ENCODE measurements at places on chromosomes 16 and 17. TPM values are rescaled to one million over a fixed set of nuclear protein-coding genes. Genes with fewer than 3 reads are reported as not detected.

The TBC1D3G gene
- total RNA-seq = not detected

The VASN gene
- total RNA-seq = 1.6 TPM

The CACNG3 gene
- total RNA-seq = 3.3 TPM

The SCNN1B gene
- total RNA-seq = not detected

The GPT2 gene
- total RNA-seq = 19.6 TPM

The SNRNP25 gene
- total RNA-seq = 14.3 TPM

The TEX19 gene
- total RNA-seq = not detected

The CCNF gene
- total RNA-seq = 12.6 TPM

The HES7 gene
- total RNA-seq = 1.2 TPM

The HASPIN gene
- 0.82 TPM for total RNA-seq

The MATCAP1 gene
- total RNA-seq = 52.2 TPM

The BCO1 gene
- total RNA-seq = under 0.01 TPM

GRCh38 chr17:69223809-69224208 lies 4.8 kb downstream of the ABCA10 start:
- no peak for DNase-seq

- no peak for DNase-seq
Measured at GRCh38 chr16:12496186-12496585, 307.5 kb downstream of the CPPED1 start.

GRCh38 chr16:495127-495748 lies 32.3 kb upstream of the CAPN15 start:
- DNase-seq = no peak

DNA sequence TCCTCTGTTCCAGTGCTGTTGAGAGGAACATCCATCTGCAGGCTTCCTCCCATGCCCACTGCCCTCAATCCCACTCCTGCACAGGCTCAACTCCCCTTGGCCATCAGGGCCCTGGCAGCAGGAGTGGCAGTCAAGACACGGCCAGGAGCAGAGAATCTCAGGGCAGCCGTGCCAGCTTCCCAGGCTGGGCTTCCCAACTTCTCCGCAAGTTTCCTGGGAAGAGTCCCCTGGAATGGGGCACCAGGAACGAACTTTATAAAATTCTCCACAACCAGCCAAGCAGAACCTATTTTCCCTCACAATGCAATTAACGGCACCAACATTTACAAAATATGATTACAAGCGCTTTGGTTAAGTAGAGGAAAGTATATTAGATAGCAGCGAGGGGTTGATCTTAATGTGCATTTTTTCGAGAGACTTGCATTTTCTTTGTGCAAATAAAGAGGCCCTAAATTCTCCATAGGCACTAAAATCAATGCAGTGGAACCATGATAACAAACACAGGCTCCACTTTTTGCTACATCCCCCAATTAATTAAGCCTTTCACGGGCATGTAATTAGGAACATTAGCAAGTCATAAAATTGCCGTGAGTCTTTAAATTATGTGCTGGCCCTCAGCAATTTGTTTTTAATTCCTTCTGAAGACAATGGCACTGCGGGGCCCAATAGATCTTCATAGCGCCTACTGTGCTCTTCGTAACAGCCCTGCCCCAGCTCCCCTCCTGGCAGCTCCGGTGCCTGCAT lies 99.9 kb upstream of the LHX1 start:
- DNase-seq = no peak

DNA sequence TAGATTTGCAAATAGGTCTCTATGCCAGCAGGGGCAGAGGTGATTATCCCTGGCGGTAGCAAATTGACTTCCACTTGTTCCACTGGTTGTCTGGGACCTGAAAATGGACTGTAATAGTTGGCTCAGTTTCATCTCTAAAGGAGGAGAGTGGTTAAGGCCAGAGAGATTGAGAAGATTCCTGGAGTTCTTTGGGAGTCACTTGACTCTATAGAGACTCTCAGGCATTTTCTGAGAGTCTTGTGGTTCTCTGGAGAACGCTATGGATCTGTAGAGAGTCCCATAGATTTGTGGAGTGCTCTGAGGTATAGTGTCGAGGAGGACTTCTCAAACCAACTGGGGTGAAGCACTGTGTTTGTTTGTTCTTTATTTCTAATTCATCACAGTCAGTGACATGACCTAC lies 8.9 kb upstream of the PMP22 start:
- no peak for DNase-seq

GRCh38 chr17:28261219-28261618 lies 57.8 kb upstream of the TMEM97 start:
- DNase-seq = no peak

GRCh38 chr17:49063652-49064051 lies 66.5 kb downstream of the IGF2BP1 start:
- DNase-seq = no peak

DNA sequence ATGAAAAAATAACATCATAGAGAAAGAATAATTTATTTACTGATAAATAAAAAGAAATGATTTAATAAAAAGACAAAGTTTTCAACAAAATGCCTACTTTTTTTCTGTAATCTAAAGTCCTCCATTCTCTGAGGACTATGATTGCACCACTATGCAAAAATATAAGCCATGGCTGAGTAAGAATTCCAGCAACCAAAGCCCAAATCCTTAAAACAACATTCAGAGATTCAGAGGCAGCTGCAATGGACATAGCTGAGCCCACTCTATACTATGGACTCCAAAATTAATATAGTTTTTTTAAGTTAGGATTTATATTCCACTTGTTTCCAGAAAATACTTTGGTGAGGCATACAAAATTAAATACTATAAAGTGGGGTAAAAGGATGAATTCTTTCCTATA lies 169.5 kb upstream of the C17orf78 start:
- DNase-seq = no peak

DNA sequence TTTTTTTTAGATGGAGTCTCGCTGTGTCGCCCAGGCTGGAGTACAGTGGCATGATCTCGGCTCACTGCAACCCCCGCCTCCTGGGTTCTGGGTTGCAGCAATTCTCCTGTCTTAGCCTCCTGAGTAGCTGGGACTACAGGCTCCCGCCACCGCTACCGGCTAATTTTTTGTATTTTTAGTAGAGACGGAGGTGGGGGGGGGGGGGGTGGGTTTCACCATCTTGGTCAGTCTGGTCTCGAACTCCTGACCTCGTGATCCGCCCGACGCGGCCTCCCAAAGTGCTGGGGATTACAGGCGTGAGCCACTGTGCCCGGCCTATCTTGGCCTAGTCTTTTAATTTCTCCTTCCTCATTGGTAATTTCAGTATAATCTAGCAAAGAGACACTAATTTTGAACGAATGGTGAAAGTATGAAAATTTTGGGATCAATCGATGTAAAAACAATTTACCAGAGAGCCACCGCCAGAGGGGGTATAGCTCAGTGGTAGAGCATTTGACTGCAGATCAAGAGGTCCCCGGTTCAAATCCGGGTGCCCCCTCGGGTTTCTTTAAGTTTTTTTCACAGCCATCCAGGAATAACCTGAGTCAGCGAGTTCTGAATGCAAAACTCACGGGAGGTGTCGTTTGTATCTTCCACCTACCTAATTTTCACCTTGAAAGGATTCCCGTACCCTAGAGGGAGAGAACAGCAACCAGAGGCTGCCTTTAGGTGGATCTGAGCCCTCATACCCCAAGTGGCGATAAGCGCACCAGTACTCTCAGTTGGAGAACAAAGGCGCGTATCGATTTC lies 2.5 kb upstream of the LASP1 start:
- no peak for DNase-seq

DNA sequence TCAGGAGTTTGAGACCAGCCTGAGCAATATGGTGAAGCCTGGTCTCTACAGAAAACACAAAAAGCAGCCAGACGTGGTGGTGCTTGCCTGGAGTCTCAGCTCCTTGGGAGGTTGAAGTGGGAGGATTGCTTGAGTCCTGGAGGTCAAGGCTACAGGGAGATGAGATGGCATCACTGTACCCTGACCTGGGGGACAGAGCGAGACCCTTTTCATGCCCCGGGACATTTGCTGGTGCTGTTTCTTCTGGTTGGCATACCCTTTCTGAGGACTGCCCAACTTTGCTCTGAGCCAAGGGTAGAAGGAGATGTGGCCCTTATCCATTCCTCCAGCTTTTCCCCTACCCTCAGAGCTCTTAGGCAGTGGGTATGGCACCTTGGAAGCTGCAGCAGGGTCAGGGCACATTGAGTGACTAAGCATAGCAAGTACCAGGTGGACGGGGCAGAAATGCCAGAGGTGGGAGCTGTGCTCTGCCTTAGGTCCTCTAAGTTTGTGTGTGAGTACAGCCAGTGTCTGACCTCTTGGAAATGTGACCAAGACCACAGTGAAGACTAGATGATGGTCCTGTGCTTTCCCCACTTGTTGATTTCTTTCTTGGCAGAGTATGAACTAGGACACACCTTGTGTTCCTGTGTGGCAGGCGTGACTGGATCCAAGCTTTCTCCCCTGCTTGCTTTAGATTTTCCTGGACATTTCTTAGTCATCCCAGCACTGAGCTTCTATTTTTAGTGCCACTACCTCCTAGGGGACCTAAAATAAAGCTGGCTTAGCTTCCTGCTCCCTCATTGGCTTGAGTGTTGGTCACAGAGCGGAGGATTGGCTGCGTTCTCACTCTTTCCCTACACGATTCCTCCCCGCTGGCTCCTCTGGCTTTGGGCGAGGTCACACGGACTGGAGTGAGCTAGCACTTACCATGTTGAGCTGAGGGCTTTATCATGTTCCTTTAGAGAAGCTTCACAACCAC lies 9.9 kb upstream of the EDC4 start:
- DNase-seq = peak; percentile 65

DNA sequence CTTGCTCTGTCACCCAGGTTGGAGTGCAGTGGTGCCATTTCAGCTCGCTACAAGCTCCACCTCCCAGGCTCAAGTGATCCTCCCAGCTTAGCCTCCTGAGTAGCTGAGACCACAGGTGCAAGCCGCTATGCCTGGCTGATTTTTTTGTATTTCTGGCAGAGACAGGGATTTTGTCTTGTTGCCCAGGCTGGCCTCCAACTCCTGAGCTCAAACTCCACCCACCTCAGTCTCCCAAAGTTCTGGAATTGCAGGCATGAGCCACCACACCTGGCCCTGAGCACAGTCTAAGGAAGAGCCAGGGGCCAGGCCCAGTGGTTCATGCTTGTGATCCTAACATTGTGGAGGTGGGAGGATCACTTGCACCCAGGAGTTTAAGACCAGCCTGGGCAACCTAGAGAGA lies 21.8 kb upstream of the BCO1 start:
- no peak for DNase-seq

- peak; percentile 75 for DNase-seq
Measured at GRCh38 chr16:57479205-57479975, 6.9 kb downstream of the DOK4 start.

DNA sequence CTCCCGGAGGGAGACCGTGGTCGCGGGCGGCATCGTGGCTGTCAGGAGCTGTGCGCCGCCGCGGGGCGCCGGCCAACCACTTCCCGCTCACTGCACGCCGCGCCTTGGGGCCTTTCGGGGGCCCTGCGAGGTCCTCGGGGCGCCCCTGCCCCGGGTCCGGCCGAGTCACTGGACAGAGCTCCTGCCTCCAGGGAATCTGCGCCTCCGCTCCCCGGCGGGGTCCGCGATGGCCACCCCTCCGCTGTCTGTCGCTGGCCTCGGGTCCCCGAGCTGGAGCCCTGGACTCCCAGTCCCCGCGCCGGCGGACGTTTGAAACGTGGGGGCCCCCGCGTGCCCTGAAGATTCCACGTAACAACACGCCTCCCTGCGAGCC lies at the start of gene QRICH2:
QRICH2 (minus strand) TSS at position 311 of the 373 bp plus-strand sequence; CDS start at position 33, 278 bp downstream.
- no peak for DNase-seq

DNA sequence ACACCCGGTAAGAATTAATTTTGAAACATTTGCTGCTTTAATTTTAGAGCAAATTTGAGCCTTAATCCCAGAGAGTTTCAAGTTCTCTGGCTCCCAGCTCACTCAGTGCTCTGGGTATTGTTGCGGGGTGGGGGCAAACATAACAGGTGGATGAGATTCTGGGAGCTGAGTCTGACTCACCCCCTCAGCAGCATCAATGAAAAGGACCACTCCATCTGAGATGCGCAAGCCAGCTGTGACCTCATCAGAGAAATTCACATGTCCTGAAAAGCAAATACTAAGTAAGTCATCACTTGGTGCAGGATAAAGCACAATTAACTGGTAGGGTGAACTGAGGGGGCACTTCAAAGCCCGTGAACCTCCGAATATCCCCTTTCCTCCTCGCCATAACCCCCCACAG lies 19.9 kb downstream of the EFTUD2 start:
- no peak for DNase-seq

- no peak for DNase-seq
Measured at GRCh38 chr16:55248494-55248893, 75.5 kb upstream of the IRX6 start.

- DNase-seq = no peak
Measured at GRCh38 chr17:33944412-33944811, 310.7 kb upstream of the CCL2 start.

- no peak for DNase-seq
Measured at GRCh38 chr16:87725596-87726235, 40.1 kb downstream of the KLHDC4 start.

GRCh38 chr16:85211271-85211801 lies 99.1 kb upstream of the CIBAR2 start:
- no peak for DNase-seq

DNA sequence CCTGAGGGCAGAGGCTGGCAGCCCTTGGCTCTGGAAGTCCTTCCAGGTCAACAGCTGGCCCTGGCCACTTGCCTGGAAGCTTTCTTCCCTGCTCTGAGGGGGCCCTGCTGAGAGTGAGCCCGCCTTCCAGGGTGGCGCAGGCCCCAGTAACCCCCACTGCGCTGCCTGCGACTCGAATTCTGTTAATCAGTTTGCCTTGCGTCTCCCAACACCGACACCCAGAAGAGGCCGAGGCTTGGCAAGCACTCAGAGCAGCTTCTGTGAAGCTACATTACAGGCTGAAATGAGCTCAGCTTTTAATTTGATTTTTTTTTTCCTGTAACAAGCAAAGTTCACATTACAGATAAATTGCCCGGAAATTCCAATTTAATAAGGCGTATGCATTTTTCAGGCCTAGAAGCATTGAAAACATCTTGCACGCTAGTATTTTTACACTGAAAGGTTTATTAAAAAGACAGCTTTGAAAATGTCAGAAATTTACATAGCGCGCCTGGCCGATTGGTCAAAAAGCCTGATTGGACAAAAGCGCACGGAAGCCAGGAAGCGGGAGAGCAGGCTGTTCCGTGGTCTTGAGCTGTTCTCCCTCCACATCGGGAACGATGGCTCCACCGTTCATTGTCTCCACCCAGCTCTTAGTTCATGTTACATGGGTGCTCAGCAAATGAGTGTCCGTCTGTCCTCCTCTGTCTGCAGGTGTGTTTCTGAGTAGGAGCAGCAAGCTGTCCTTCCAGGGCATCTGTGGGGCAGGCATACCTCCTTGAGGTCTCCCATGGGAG lies 65.5 kb upstream of the HSBP1 start:
- DNase-seq = peak; percentile 14
